Hematopoietic multipotent progenitor cell treated with erythropoietin and hydrocortisone succinate and interleukin-3 and kit ligand, for 8 days (in vitro differentiated cells): ENCODE measurements at places on chromosomes 12 and 14.

DNA sequence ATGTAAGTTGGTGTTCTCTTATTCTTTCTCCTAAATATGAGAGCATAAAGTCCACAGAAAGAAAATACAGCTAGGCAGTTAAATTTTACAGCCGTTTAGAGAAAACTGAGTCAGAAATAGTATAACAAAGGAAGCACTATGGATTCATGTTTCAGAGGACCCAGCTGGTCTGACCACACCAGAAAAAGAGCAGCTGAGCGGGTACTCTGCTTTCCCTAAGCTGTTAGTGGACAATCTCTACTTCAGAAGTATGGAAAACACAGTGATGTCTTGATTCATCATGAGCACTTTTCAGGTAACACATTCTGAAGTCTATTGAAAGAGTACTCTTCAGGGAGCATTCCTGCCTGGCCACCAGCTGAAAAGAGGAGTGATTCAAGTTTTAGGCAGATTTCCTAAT is 12.4 kb downstream of the PPM1H start:
- DNase-seq, result no peak

DNA sequence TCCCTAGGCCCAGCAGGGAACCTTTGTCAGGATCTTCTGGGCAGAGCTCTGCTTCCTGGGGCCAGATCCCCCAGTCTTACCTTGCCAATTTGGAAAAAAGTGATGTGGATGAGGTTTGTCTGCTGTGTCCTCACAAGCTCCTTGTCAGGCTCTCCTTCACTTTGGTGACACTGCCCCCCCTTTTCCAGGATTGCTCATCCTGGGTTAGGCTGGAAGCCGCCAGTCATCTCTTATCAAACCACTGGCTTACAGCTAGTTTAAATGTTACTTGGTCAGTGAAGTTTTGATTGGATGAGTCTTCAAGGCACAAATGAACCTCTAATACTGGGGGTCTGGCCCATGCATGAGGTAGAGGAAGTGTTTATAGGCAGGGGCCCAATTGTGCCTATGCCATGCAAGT is 15.3 kb downstream of the NYNRIN start:
- no peak for DNase-seq

GRCh38 chr12:43066471-43066870 is 476.9 kb upstream of the PRICKLE1 start:
- no peak for DNase-seq

- peak; percentile 90 for DNase-seq
These were observed 538 bp upstream of the GABARAPL1 start for GRCh38 chr12:10211940-10212738.

- DNase-seq, result no peak
These were observed 55.7 kb downstream of the WDR20 start for GRCh38 chr14:102195446-102195845.

GRCh38 chr14:91873471-91874415 is 6.4 kb upstream of the TC2N start:
- DNase-seq, result no peak

GRCh38 chr14:63282997-63283883 is 35.5 kb downstream of the GPHB5 start:
- DNase-seq, result no peak

- DNase-seq, result no peak
These were observed 948.2 kb downstream of the BCL11B start for GRCh38 chr14:98323836-98324235.

DNA sequence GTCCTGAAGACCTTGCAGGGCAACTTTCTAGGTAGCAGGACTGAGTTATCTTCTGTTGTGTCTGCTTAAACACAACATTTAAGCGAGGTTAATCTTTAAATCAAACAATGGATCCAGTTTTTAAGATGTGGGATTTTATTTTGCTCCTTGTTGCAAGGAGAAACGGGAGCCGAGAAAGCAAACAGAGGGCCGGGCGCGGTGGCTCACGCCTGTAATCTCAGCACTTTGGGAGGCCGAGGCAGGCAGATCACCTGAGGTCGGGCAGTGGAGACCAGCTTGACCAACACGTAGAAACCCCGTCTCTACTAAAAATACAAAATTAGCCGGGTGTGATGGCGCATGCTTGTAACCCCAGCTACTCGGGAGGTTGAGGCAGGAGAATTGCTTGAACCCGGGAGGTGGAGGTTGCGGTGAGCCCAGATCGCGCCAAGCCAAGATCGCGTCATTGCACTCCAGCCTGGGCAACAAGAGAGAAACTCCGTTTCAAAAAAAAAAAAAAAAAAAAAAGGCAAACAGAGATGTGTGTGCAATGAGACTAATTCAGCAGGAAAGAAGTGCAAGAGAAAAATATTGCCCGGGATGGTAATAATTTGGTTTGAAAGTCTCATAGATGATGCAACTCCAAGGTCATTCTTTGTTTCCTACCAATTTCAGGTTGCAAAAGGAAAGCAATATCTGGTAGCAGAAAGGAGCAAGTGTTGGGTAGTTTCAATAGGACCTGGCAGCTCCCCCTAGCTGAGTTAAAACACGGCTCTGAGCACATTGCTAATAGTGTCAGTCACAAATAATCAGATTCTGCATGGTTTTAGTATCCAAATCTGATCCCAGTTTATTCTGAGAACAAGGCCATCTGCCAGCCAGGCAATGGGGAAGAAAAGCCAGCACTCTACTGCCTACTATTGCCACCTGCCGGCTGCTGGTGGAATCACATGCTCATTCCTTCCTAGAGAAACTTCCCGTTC is 141.4 kb downstream of the PPM1H start:
- DNase-seq, result peak; percentile 78

DNA sequence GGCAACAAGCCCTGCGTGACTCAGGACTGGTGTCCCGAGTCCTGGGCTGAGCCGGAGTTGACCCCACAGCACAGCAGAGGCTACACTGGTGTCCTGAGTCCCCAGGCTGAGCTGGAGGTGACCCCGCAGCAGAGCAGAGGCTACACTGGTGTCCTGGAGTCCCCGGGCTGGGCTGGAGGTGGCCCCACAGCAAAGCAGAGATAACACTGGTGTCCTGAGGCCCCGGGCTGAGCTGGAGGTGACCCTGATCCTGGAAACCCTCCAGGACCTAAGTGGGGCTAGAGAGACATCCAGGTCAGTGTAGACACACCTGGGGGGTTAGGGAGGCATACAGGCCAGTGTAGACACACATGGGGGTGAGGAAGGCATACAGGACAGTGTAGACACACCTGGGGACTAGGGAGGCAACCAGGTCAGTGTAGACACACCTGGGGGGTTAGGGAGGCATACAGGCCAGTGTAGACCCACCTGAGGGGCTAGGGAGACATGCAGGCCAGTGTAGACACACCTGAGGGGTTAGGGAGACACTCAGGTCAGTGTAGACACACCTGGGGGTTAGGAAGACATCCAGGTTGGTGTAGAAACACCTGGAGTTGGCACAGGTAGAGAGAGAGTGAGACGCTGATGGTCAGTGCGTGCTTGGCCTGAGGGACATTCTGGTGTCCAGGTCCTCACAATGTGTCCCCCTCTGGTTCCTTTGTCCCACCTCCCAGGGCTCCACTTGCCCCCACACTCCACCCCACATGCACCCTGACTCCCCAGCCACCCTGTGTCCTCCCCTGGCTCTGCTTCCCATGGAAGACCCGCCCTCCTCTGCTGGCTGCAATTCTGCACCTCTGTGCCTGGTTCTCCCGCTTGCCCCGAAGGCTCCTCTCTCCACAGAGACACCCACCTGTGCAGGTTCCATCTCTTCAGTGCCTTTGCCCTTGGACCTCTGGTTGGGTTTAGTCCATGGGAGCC is 321.6 kb upstream of the SFSWAP start:
- no peak for DNase-seq

DNA sequence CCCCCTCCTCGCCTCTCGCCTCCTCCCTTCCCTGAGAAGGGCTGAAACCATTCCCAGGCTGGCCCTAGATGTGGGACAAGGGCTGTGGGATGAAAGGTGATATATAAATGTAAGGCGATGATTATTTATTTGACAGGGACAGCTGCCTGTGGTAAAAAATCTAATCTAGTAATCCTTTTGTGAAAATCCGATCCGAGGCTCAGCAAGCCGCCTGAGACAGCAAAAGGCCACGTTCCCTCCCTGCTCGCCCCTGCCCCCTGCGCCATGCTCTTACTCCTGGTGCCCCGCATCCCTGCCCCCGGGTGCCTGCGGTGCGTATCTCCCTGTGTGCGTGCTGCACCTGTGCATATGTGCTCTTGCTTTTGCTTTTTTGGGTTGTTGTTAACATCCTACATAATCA is 65.2 kb downstream of the TSPAN9 start:
- no peak for DNase-seq

DNA sequence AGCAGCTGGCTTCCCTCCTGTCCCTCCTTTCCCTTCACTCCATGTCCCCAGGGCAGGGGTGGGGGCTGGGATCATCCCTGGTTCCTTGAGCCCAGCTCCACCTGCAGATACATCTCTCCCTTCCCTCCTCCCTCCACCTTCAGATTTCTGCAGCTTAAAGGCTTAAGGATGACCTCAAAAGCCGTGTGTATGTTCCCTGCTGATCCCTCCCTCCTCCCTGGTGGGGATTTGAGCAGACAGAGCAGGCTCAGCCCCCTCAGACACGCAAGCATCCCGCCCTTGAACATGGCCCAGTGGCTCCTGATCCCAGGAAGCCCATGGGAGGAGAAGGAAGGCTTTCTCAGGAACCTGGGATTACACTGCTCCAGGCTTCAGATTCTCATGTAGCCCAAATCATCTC is 82.9 kb upstream of the RIN3 start:
- DNase-seq, result no peak

DNA sequence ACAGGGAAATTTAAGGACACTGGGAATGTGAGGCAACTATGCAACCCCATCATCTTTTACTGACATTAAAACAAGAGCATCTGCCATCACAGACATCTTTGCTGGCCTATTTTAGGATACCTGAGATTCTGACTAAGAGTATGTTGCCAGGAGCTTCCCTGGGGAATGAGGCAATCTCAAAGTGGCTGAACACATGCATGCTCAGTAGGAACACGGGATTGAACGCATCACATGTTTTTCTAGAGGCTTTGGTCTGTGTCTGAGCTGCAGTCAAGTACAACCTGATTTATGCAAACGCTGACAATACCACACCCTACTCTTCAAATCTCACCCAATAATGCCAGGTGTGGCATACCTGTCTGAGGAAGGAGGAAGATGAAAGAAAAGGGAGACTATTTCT is 416.5 kb downstream of the NELL2 start:
- no peak for DNase-seq

DNA sequence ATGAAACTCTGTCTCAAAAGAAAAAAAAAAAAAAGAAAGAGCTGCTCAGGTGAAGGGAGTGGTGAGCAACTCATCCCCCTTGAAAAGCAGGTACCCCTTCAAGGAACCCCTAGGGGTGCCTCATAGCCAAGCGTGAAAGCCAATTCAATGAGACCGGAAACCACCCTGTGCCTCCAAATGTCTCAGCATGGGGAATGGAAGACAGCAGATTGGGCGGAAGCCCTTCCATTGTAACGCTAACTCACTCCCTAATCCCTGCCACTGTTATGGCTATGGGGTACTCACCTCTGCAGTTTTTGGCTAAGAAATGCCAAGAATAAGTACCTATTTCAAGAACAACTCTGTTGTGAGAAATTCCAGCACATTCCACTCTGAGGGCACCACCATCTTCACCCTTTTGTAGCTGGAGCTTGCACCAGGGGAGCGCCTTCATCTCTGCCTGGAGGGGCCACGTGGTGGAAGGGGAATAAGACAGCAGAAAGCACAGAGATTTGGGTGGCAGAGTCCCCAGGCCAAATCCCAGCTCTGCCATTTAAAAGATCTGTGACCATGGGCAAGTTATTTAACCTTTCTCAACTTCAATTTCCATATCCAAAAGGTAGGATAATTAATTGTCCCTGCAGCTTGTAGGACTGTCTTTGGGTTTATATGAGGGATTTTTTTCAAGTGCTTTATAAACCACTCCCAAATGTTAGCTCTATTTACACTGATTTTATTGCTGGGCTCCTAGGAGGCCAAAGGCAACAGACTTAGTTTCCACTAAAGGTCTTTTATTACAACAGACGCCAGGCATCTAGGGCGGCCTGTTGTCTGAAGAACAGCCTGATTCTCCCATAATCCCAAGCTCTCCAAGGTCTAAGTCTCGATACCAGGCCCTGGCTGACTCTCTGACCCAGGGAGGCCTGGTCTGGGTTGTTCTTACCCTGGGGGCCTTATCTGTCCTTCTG is 63.9 kb downstream of the ITPK1 start:
- no peak for DNase-seq

DNA sequence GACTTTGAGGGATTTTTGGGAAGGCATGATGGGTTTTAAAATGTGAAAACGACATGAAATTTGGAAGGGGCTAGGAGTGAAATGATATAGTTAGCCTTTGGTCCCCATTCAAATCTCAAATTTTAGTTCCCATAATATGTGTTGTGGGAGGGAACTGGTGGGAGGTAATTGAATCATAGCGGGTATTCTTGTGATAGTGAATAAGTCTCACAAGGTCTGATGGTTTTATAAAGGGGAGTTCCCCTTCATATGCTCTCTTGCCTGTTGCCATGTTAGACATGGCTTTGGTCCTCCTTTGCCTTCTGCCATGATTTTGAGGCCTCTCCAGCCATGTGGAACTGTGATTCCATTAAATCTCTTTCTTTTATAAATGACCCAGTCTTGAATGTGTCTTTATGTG is 72.8 kb downstream of the SLC16A7 start:
- DNase-seq, result no peak
